T-helper 17 cell (primary cell): ENCODE measurements at places on chromosomes 1 and 21.

- DNase-seq = no peak
Measured at GRCh38 chr1:206856674-206857464, 8.6 kb upstream of the IL20 start.

- no peak for DNase-seq
Measured at GRCh38 chr1:94125551-94126514, 4.9 kb upstream of the ABCA4 start.

DNA sequence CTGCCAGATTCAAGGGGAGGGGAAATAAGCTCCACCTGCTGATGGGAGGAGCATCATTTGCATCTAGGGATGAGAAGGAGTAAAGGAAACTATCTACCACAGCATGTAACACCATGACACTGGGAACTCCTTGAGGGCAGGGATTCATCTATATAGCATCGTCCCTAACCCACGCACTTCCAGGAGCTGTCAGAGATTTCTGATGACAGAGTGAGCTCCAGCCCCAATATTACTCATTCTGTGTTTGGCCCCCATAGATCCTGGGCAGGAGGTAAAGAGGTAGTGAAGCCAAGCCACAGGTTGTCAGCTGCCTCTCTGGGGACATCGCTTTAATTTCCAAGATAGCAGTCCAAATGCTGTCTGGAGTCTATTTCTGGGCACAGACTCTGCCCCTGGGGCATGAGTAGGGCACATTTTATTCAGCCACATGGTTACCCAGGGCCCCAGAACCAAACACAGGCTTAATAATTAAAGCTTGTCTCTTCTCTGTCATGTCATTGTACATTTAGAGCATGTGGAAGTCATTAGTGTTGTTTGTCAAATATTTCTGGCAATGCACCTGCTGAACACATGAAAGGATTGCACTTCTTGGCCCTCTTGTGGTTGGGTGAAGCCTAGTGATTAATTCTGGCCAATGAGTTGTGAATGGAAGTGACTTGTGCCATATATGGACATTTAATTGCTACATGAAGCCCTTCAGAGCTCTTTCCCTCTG, 105.9 kb upstream of the POU3F1 start:
- DNase-seq = no peak

DNA sequence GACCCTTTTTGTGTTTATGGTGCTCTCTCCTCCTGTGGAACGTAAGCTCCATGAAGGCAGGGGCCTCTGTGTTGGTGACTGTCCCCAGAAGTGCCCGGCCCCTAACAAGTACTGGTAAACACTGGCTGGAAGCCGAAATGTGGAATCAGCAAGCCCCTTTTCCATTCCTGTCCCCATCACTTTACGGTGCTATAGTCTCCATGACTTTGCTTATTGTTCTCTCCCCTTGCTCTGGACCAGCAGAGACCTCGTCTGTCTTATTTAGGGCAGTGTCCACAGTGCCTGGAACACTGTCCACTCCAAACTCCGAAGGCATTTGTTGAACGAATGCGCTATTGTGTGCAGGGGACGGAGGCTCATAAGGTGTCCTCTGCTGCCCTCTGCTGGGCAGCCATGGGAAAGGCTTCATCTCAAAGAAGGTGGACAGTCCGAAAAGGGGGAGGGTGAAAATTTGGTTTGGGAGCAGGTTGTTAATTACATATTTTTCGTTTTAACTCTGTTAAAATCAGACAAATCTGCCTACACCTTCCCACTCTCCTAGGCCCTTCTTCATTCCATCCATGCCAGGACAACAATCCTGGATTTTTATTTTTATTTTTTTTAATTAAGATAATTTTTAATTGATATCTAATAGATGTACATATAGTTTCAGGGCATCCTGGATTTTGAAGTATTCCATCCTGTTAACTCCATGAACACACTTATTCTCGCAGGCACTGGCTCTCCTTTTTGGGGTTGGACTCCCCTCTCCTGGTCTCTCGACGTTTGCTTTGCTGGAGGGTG, 115.6 kb downstream of the PGBD5 start:
- peak; percentile 56 for DNase-seq

GRCh38 chr1:222547260-222547614, 667 bp downstream of the HHIPL2 start:
- no peak for DNase-seq

DNA sequence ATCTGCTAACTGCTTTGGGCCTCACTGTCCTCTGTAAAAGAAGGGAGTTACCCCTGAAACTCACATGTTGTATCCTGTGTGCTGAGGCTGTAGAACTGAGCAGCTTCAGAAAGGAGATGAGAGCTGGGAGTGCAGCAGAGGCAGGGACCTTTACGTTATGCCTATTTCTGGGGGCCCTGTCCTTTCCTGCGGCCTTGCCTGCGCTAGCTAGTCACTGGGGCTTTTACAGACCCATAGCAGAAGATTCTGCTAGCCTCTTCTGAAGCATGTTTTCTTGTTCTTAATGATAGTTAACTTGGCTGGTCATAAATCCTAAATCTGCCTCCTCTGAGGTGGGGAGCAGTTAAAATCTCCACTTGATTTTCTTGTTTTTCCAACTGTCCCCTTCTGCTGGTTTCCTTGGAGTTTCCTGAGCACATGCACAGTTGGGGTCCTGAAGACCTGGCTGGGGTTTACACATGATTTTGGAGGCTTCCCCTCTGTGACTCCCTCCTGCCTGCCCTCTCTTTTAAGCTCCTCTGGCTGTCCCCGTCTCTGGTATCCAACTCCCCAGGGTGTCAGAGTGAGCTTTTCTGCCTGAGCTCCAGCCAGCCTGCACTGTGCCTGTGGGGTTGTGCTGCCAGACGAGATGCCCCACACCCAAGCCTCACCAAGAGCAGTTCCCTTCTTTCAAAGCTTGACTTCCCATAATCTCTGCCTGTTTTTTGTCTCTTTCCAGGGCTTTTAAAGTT, 76.6 kb downstream of the NOS1AP start:
- no peak for DNase-seq

GRCh38 chr1:197811769-197812168, 36.5 kb upstream of the DENND1B start:
- DNase-seq = no peak

GRCh38 chr1:180947499-180947885, 34.8 kb downstream of the KIAA1614 start:
- no peak for DNase-seq

DNA sequence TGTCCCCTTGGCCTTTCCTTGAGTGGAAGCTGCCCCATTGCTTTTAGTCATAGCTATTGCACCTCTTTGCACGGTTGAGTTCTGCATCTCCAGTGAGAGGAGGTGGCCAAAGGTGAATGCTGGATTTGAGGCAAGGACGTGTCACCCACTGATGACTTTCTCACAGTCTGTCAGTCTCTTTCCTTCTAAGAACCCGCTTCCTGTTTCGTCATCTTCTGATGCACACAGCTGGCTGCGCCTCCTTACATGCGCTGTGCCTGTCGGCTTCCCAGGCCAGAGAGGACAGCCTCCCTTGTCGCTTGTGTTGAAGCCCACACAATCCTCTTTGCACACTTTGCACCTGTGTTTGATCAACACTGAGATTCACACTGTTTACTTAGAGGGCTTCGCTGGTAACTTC, 41.8 kb upstream of the PWP2 start:
- peak; percentile 42 for DNase-seq

GRCh38 chr21:33023574-33024200, 2.0 kb upstream of the OLIG2 start:
- DNase-seq = no peak

DNA sequence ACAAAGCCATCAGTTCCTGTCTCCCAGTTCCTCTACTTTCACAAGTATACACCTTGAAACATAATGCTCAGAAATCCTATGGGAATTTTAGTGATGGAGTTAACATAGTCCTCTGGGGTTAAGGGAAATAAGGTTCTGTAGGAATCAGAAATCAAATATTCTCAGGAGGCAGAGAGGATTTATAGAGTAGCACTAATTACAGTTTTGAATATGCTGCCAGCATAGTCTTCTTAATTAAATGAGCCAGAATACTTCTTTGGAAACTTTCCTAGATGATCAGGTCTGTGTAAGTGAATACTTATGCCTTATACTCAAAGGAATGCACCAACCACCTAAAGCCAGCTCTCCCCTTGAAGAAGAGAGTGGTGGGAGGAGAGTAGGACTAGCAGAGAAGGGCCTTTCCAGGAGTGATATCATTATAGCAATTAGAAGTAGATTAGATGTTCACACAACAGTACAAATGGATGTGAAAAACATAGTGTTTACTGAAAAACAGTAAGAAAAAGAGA, 31.4 kb upstream of the DIRAS3 start:
- DNase-seq = no peak

DNA sequence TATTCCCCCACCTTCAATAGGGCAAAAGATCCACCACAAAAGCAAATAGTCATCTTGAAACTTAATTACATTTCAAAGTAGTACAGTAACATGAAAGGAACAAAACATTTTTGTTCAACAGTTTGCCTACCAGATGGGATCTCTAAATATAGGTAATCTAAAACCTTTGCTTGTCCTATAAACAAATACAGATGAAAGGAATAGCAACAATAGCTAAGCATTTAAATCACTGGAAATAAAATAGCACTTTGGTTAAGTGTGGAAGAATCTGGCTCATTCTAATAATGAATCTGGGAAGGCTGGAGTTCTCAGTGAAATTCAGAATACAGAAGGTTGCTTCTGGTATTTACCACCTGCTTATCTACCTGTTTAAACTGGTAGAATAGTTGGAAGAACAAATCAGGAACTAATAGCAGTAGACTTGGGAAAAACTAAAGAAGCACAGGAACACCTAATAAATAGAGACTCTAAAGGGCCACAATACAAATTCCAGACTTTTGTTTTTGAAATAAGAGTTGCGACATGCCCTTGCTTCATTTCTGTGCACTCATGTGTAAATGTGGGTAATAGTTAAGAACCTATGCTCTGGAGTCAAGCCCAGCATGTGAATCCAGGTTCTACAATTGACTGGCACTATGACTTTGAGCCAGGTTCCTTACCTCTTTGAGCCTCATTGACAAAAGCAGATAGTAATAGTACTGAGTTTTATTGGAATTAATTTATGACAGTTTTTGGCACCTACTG, 2.3 kb upstream of the LYPLAL1 start:
- no peak for DNase-seq

DNA sequence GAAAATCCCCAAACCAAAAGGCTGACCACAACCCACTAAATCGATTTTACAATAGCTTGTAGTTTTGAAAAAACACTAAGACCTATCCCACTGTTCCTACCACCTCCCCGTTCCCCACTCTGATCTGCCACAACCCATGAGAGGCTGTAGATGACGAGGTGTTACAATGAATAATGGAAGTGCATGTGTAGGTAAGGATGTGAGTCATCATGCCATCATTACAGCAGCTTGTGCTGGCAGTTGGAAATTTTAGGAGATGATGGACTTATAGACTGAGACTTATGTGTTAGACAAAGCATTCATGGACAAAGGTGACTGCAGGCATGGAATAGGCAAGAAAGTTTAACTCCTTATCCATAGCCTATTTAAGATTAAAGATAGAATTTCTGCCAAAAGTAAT, 184.7 kb upstream of the CACYBP start:
- no peak for DNase-seq

DNA sequence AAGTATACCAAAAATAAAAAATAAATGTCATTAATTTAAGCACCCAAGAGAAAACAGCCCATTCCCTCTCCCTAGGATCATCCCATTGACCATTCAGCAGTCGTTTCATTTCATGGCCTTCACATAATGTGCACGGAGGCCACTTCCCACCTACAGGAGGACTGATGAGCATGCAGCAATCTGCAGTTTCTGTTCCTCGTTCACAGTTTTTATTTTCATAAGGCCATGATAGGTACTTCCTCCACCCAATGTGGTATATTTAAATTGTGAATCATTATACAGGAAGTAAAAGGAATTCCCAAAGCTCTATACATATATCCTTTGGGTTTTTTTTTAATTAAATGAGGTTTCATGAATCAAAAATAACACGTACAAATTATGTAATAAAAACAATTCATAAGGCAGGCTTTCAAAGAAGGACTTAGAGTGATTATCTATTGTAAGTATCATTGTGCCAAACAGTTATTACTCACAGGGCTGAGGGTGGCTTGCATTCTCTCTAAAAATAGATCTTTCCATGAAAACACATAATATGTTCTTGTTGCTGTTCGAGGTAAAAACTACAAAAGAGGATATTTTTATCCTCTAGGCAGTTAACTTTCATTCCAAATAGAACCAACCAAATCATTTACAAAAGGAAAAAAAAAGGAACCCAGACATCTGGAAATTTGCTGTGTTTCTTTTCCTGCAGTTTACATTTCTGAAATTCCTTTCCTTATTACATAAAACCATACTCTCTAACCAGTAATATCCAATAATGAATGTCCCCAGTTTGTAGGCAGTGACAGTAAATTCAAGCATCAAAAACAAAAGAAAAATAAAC, 27.5 kb upstream of the SLC44A3 start:
- DNase-seq = no peak

DNA sequence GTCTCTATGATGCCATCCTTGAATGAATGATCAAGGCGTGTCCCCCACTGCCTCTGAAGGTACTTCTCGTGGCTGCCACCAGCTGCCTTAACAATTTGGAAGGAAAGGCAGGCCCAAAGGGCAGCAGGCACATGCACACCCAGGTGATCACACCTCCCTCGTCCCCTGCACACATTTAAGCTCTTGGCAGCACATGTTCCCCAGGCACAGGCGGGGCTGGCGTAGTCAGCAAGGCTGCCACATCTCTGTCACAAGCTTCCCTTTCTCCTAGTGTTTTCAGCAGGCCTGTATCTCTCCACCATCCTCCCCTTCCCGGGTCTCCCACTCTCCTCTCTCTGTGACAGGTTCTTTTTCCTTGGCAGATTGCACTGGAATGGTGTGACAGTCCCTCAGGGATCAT, 111.9 kb downstream of the CACNA1E start:
- no peak for DNase-seq

- no peak for DNase-seq
Measured at GRCh38 chr1:153515504-153516394, 20.0 kb downstream of the S100A6 start.

- no peak for DNase-seq
Measured at GRCh38 chr1:201655243-201655642, 116.3 kb downstream of the NAV1 start.

GRCh38 chr1:220113136-220113695, 19.3 kb downstream of the IARS2 start:
- no peak for DNase-seq

DNA sequence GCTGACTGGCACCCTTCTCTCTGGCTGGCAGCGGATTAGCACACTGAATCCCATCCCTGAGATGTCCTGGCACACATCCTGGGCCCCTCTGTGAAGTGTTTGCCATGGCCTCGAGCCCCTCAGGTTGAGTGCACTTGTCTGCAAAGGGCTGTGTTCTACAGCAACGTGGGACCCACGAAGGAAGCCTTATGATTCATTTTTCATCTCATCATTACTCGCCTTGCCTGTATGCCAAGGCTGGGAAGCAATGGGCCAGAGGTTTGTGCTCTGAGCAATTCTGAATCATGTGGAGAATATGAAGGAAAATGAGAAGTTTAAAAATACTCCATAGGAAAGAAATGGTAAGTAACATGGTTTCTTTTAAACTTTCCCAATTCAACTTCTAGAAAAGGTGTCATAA, 124.8 kb upstream of the LMO4 start:
- no peak for DNase-seq

- DNase-seq = no peak
Measured at GRCh38 chr1:201062511-201063091, 39.1 kb upstream of the KIF21B start.
